A549 treated with RU486 at 1 μM for 4 hours (cell line): ENCODE measurements at places on chromosomes 5 and 9. TPM values are rescaled to one million over a fixed set of nuclear protein-coding genes. Genes with fewer than 3 reads are reported as not detected.

Gene FOXD4L5
- total RNA-seq, result 0.05 to 0.10 TPM in 2 of 5 replicates, not detected in the others

Gene PCDHB4
- total RNA-seq, result 0.03 to 0.08 TPM (median 0.05 TPM) in 5 replicates

Gene FYB1
- total RNA-seq, result 8.0 to 19.0 TPM (median 13.3 TPM) in 5 replicates

Gene STXBP1
- 14.6 to 18.4 TPM (median 16.5 TPM) in 5 replicates for total RNA-seq

Gene TERT
- 1.2 to 3.2 TPM (median 2.6 TPM) in 5 replicates for total RNA-seq

Gene TLX3
- total RNA-seq, result not detected in 5 replicates

Gene PCDHGC4
- not detected in 5 replicates for total RNA-seq

Gene DAPK1
- total RNA-seq, result 9.7 to 17.2 TPM (median 16.8 TPM) in 5 replicates

Gene FOXI1
- total RNA-seq, result not detected in 5 replicates

Gene SAXO1
- not detected in 5 replicates for total RNA-seq

Gene IRX4
- 0.26 to 0.44 TPM (median 0.38 TPM) in 5 replicates for total RNA-seq

Gene CDX1
- not detected in 5 replicates for total RNA-seq

Gene TICAM2
- 0.51 to 0.79 TPM (median 0.69 TPM) in 5 replicates for total RNA-seq

Gene PCDHGA2
- total RNA-seq, result 0.38 to 0.87 TPM (median 0.47 TPM) in 5 replicates
